ENCODE measurements at places on chromosomes 1 and 21.

GRCh38 chr1:100279358-100279923 lies 13.4 kb downstream of the RTCA start:
- DNase-seq: no peak

- no peak for DNase-seq
These were observed 18.7 kb downstream of the AK5 start for GRCh38 chr1:77300566-77300965.

GRCh38 chr1:160086456-160086892 lies 5.1 kb downstream of the KCNJ9 start:
- DNase-seq: no peak

DNA sequence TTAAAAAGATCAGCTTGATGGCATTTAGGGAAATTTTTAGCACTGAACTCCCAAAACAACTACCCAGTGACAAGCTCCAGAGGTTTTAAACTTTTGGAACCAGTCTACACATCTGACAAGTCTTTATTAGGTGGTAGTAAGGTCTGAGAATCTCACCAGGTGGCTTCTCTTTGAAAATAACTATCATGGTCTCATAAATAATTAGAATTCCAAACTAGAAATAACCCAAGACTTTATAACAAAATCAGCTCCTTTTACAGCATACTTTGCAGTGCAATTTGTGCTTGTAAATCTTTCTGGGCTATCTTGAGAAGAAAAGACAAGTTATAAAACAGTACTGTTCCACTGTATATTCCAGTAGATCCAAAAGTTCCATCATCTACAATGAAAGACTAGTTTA lies 108.7 kb downstream of the LTN1 start:
- DNase-seq: no peak
